ENCODE measurements at places on chromosomes 1 and 21.

GRCh38 chr1:46159516-46159915 is 15.4 kb upstream of the TSPAN1 start:
- no peak for DNase-seq

DNA sequence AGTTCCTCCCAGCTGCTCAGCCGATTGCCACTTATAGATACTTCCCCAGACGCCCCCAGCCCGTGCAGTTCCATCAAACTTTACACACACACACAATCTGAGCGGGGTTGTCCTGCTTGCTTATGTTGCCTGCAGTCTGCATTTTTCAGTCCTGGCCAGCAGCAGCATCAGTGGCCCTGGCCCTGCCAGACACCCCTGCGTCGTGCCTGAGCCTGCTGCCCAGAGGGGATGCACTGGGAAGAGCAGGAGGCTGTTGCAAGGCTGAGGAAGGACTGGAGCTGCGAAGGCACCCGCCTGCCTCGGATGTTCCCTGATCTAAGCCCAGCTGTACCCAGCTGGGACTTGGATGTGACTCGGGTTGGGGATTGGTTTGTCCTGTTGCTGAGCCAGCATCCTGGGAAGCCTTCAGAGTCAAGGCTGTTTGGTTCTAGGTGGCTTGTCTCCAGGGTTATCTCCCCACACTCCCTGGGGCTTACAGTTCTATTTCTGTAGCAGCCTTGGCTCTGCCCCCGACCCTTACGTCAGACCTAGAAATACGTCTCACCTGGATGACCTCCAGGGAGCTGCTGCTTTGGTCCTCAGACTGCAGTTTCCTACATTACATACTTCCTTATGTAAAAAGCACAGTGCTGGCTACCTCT is 42.3 kb downstream of the MAN1C1 start:
- no peak for DNase-seq

GRCh38 chr1:37705399-37705798 is 13.1 kb downstream of the CDCA8 start:
- no peak for DNase-seq

GRCh38 chr1:31977385-31978131 is 36.1 kb upstream of the KHDRBS1 start:
- DNase-seq: no peak

GRCh38 chr1:6614929-6615785 is 1.6 kb downstream of the PHF13 start:
- DNase-seq: no peak

GRCh38 chr1:29744684-29745490 is 508.6 kb downstream of the PTPRU start:
- DNase-seq: no peak

DNA sequence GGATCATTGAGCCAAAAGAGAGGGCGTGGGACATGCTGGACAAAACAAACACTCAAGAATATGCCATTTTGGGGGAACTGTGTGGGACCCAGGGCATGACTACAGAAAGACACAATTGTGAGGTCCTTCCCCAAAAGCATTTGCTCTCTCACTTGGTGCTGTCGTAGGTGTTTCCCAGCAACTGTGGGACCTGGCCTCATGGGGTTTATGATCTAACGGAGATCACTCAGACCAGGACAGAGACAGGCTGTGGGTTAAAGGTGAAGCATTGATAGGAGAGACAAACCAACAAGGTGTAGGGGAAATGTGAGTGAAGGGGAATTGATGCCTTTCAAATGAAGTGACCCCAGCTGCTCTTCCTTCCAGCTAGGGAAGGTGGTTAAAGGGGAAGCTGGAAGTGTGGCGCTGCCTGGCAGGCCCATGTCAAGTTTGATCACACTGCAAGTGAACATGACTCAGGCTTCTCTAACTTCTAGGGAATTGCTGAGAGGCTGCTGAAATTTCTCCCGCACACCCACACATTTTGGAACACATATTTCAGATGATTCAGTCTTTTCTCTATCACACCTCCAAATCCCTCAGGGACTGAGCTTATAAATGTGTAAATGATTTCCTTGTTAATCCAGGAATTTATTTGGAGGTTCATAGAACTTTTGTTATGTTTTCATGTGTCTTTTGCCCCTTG is 30.2 kb downstream of the TRAF5 start:
- no peak for DNase-seq

- DNase-seq: no peak
These were observed 96.5 kb upstream of the CD34 start for GRCh38 chr1:208007319-208007937.

DNA sequence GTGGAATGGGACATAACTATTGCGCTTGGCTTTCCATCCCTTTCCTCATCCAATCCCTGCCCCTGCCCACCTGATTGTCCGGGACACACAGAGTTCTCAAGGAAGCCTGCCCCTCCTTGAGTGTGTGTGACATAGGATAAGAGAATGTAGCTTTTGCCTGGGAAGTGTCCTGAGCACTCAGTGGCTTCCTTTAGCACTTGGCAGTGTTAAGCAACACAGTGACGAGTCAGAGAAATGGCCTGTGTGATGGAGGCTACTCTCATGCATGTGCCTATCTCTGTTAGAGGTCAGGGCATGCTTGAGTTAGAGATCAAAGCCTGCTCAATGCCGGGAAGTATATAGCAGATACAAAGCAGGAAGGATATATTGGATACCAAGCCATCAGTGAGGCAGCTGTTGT is 289.5 kb downstream of the SIPA1L2 start:
- no peak for DNase-seq

DNA sequence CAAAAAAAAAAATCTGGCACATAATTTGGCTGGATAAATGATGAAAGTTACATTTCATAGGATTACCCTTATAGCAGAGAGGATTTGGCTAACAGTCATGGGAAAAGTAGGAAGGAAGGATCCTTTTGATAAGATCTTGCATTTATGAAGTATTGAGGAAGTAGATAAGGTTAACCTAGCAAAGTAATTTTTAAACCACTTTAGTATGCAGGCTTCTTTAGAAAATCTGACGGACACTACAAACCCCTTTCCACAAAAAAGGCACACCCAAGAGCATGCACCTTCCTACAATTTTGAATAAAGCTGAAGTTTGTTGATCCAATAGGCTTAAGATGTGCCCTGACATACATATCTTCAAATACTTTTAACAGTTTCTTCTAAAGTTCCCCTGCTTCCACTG is 275.2 kb downstream of the GRIK1 start:
- DNase-seq: no peak

DNA sequence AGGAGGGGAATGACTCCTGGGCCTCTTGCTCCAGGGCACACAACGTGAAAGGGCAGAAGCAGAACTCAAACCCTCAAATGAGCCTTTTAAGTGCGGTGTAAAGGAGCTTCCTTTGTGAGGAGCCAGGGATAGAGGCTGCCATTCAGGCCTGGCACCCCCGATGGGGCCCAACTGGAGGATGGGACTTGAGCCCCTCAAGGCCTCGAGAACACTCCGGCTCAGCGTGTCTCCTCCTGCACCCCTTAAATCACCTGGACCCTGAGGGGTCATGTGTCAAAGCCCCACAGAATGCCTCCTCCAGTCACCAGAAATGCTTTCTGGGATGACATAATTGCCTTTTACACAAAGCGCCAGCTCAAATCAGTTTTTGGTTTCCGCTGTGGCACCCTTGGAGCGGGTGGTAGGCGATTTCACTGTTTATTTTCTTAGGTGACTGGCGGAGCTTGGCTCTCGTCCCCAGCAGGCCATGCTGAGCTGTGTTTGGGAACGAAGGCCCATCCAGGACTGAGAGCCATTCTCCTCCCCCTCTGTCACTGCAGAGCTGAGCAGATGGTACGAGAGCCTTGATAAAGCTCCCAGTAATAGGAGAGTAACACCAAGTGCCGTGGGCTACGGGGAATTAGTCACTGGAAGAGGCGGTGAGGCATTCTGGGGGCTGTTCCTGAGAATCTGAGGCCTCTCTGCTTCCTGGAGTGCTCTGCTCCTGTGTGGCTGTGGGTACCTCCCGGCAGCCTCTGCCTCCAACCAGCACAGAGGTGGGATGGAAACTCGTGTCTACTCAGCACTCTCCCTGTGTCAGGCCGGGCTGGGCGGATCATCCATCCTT is 163.0 kb downstream of the GRIK3 start:
- no peak for DNase-seq

DNA sequence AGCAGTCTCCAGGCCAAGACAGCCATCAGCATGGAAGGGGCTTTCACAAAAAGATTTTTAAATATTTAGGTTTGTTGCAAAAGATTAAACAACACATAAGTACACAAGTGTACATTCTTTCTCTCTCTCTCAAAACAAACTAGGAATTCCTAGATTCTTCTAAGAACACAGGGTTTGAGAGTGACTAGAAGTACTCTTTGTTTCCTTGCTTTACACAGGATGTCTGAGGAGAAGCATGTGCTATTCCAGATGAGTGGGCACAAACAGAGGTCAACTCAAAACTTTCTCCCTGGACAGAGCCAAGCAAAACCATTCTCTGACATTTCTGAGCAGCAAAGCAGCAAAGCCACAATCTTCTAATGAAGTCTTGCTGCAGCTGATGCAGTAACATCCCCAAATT is 210.6 kb upstream of the HOOK1 start:
- no peak for DNase-seq

- DNase-seq: no peak
These were observed 36.8 kb downstream of the FBXO42 start for GRCh38 chr1:16315437-16315836.

- DNase-seq: no peak
These were observed 20.0 kb upstream of the ITLN1 start for GRCh38 chr1:160904783-160905616.

All from NCI-H1417 (cell line).